Breast epithelium (tissue), 4 donors: ENCODE measurements at places on chromosomes 16 and 17.
A peak's percentile ranks its signal among the peaks of the same experiment; 100 is the strongest.

- DNase-seq: no peak
Observed at GRCh38 chr17:57552114-57552624, 192.9 kb downstream of the CCDC182 start.

DNA sequence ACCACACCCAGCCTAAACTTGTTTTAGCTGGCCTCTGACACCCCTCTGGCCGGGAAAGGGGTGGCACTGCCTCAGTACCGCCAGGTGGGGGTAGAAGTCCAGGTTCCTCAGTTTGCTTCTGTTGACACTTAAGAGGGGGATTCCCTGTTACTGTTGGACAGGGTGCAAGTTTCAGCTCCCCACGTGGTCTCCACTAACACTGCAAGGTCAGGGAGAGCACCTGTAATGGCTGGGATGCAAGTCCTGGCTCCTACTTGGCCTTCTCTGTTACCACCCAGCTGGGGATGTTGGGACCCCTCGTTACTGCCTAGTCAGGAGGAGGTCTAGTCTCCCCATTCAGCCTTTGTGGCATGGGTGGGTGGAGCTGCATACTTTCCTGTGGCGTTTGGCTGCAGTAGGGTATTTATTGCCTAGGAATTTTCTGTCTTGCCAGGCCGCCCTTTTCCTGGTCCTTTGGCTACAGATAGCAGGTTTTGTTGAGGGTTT lies 10.6 kb upstream of the MFAP4 start:
- no peak for DNase-seq

GRCh38 chr17:74877592-74878548 lies 5.1 kb upstream of the FDXR start:
- no peak for DNase-seq

DNA sequence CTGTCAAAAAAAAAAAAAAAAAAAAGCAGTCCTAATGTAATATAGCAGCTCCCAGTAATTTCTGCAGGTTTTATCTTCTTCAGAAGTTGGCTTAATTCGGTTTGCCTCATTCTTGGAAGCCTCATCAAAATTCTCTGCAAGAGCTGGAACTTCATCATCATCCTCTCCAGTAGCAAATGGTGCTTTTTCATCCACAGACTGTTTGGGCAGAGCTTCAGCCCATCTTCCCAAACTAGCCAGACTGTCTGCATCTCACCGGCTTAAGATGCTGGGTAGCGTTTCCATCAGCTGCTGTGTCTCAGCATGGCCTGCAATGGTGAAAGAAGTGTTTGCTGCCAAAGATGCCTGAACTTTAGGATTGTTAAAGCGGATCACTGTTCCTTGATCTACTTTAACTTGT lies 112.6 kb downstream of the AIPL1 start:
- no peak for DNase-seq

GRCh38 chr16:88854306-88855111 lies 2.2 kb downstream of the GALNS start:
- no peak for DNase-seq

DNA sequence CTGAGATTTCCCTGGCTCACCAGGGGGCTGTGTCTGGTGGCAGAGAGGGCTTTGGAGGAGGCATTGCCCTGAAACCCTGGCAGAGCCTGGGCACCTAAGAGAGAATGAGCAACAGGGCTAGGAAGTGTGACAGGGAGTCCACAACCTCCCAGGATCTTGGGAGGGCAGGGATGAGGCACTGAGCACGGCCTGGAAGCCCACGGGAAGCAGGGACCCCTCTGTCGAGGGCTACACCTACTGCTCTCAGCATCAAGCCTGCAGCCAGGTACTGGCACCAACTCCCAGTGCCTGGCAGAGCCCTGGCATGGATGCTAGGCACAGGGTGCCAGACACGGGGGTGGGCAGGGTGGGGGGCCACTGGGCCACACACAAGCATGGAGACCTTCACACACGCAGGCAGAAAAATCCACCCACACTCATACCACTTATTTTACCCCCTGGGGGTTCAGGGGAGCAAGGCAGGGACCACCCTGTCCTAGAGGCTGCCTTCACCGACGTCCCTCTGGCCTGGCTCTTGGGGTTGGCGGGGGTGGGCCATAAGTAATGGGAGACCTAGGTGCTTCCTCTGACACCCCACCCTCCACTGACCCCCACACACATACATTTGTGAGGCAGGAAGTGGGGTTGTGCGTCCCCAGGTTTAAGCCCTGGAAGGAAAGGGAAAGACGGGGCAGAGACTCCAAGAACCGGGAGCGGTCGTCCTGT lies 970 bp upstream of the HSD11B2 start:
- DNase-seq: no peak

DNA sequence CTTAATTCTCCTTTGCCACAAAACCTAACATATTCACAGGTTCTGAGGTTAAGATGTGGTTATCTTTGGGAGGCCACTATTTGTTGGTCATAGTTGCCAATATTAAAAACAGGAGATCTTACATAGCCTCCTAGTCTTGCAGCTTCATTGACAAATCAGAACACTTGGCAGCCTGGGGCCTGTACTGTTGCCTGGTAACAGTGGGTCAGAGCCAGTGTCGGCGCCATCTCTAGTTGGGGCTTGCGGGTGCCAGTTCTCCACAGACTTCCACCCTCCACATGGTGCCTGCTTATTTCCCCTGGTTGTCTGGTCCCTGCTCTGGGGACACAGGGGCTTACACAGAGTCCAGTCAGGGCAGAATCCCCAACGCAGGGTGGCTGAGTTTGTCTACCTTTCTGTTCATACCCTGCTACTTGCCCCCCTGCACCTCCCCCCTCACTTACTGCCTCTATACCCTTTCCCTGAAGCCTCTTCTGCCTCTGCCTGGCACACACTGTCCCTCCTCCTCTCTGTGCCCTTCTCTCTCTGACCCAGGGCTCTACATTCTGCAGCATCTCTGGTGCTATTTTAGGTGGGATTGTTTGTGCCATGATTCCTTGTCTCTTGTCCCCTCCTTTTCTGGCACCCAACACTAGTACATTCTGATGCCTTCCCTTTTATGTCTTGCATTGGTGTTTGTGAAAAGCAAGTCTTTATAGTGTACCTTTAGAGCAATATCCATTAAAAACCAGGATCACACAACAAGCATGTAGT lies 13.4 kb downstream of the EPN2 start:
- DNase-seq: peak; percentile 71

DNA sequence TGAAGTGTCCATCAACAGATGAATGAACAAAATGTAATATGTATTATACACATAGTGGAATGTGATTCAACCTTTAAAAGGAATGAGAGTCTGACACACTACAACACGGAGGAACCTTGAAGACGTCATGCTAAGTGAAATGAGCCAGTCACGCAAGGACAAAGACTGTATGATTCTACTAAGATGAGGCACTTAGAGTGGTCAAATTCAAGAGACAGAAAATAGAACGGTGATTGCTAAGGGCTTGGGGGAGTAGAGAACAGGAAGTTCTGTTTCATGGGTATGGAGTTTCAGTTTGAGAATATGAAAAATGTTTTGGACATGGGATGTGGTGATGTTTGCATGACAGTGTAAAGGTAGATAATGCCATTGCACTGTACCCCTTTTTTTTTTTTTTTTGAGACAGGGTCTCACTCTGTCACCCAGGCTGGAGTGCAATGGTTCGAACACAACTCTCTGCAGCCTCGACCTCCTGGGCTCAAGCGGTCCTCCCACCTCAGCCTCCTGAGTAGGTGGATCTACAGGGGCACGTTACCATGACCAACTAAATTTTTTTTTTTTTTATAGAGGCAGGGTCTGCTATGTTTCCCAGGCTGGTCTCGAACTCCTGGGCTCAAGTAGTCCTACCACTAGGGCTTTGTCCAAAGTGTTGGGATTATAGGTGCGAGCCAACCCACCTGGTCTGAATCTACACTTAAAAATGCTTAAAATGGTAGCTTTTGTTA lies 2.9 kb upstream of the CCDC102A start:
- peak; percentile 6 for DNase-seq

- no peak for DNase-seq
Observed at GRCh38 chr16:89090182-89090630, 3.4 kb upstream of the ACSF3 start.

- DNase-seq: no peak
Observed at GRCh38 chr17:39820541-39820940, 43.6 kb downstream of the IKZF3 start.

GRCh38 chr17:31226373-31226772 lies 70.7 kb downstream of the OMG start:
- no peak for DNase-seq

- no peak for DNase-seq
Observed at GRCh38 chr16:75389096-75389690, 44.1 kb downstream of the CFDP1 start.

DNA sequence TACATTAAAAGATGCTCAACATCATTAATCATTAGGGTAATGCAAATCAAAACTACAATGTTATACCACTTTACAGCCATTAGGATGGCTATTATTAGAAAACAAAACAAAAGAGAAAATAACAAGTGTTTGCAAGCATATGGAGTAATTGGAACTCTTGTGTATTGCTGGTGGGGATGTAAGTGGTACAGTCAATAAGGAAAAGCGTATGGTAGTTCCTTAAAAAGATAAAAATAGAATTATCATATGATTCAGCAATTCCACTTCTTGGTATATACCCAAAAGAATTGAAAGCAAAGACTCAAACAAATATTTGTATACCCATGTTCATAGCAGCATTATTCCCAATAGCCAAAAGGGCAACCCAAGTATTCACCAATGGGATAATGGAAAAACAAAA lies 1.4 kb upstream of the CAPNS2 start:
- no peak for DNase-seq

GRCh38 chr17:37546302-37546701 lies 56.6 kb downstream of the DUSP14 start:
- no peak for DNase-seq

DNA sequence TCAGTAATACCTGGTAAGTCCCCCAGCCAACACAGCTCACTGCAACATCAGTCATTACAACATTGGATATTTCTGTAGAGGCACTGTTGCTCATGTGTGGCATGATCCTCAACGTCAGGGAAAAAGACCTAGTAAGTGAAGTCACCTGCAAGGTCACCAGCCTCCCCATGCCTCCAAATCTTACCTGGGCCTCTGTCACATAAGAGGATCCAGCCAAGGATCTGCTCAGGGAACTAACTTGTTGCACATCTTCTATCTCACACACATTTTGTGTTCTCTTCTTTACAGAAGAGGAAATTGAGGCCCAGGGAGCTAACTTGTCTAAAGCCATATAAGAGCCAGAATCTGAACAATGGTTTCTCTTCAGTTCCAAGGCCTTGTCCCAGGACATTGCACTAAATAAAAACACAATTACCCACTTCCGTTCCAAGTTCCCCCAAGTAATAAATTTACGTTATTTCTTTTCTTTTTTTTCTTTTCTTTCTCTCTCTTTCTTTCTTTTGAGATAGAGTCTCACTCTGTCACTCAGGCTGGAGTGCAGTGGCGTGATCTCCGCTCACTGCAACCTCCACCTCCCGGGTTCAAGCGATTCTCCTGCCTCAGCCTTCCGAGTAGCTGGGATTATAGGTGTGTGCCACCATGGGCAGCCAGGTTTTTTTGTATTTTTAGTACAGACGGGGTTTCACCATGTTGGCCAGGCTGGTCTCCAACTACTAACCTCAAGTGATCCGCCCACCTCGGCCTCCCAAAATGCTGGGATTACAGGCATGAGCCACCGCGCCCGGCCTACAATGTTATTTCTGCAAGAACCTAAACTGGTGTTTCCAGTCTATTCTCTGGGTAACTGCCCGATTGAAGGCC lies 1.3 kb downstream of the SHMT1 start:
- DNase-seq: peak; percentile 40

- DNase-seq: peak; percentile 77
Observed at GRCh38 chr17:63446753-63447470, 806 bp upstream of the CYB561 start.

GRCh38 chr17:47692895-47693730 lies 848 bp upstream of the TBKBP1 start:
- DNase-seq: no peak

DNA sequence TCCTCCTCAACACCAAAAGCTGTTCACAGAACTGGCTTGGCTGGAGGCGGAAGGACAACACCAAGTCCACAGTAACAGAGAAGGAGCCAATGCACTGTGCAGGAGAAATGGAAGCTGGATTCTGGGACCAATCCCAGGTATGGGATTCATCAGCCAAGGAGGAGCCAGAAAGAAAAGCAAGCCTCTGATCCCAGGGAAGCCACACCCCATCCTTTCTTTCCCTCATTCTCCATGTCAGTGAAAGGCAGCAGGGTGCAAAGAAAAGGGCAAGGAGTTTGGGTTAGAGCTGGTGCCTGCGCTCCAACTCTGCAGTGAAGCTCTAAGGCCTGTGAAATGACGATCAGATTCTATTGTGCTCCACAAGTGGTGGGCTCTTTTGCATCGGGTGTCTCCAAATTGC lies 11.0 kb downstream of the DCAKD start:
- no peak for DNase-seq

GRCh38 chr16:50857881-50858280 lies 116.0 kb downstream of the CYLD start:
- DNase-seq: no peak

DNA sequence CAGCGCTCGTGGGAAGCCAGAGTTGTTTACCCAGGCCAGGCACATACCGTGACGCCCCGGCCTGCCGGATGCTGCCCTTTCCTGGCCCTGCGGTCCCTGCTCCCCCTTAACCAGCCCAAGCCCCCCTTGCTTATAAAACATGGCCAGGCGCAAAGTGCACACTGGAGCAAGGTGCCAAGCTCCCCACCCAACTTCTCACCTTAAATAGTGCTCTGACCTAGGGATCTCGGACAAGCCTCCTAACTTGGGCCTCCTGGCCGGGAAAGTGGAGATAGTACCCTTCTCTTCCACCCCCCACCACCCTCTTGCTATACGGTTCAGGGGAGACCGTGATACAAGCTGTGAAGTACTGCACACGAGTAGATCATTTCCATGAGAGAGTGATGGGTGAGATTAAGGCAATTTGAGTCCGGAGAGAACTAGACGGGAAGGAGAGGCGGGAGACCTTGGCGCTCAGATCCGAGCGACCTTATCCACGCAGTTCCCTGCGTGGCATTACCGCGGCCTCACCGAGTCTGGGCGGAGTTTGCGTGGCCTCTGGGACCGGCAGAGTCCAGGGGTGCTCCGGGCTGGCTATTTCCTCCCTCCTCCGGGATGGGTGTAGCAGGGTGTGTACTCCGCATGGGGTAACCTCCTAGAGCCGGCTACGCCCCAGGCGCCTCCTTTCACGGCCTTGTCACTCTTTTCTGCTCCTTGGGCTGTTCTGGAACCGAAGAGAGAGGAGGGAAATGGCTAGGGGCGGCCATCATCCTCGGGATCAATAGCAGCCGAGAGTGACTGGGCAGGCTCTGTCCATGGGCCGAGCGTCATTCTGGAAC lies 4.4 kb upstream of the LHX1 start:
- DNase-seq: no peak

- no peak for DNase-seq
Observed at GRCh38 chr16:56944954-56945839, 13.3 kb downstream of the HERPUD1 start.

DNA sequence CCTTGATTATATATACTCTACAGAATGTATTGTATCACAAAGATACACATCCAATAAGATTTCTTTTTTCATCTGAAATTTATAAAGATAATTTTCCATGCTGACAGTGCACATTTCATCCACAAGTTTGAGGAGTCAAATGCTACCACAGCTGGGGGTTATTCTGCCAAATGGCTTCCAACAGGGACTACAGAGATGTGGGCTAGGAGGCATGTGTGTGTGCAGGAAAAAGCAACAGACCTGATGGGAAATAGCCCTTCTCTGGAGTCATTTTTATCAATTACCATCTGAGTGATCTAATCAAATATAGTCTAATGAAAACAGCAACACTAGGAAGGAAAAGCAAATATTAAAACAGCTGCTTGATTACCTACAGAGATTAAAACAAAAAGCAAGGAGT lies 290.5 kb downstream of the CEP112 start:
- no peak for DNase-seq
